Dermis microvascular lymphatic vessel endothelial cell (primary cell): ENCODE measurements at places on chromosomes 4 and X. TPM values are rescaled to one million over a fixed set of nuclear protein-coding genes. Genes with fewer than 3 reads are reported as not detected.

MAGEE1 gene
- total RNA-seq: 0.64 and 1.0 TPM in 2 replicates

HDX gene
- 4.1 and 6.1 TPM in 2 replicates for total RNA-seq

CSAG2 gene
- total RNA-seq: not detected in 2 replicates

GLRA3 gene
- not detected in 2 replicates for total RNA-seq

ENPEP gene
- total RNA-seq: under 0.01 TPM in 1 of 2 replicates, not detected in the other

CXCL11 gene
- total RNA-seq: 0.26 and 0.51 TPM in 2 replicates

FMR1NB gene
- total RNA-seq: not detected in 2 replicates

SMIM43 gene
- 0.13 and 0.38 TPM in 2 replicates for total RNA-seq

SPATA18 gene
- total RNA-seq: 1.9 and 2.2 TPM in 2 replicates

PTTG2 gene
- total RNA-seq: not detected in 2 replicates

PPBP gene
- not detected in 2 replicates for total RNA-seq

TKTL1 gene
- under 0.01 TPM in 1 of 2 replicates, not detected in the other for total RNA-seq

EMCN gene
- total RNA-seq: 44.3 and 54.9 TPM in 2 replicates

STPG2 gene
- total RNA-seq: 0.13 TPM in 1 of 2 replicates, not detected in the other

NSG1 gene
- 0.13 and 0.39 TPM in 2 replicates for total RNA-seq

LANCL3 gene
- 0.13 and 0.25 TPM in 2 replicates for total RNA-seq

GLUD2 gene
- total RNA-seq: 0.51 and 0.63 TPM in 2 replicates

FSTL5 gene
- not detected in 2 replicates for total RNA-seq

C4orf50 gene
- under 0.01 TPM in 2 replicates for total RNA-seq

FAM184B gene
- under 0.01 TPM in 1 of 2 replicates, not detected in the other for total RNA-seq

PPP3CA gene
- 47.5 and 52.2 TPM in 2 replicates for total RNA-seq

NMU gene
- total RNA-seq: 0.13 TPM in 1 of 2 replicates, not detected in the other

EOLA2 gene
- total RNA-seq: 11.7 and 17.1 TPM in 2 replicates

ADGRG4 gene
- total RNA-seq: under 0.01 TPM in 1 of 2 replicates, not detected in the other

PRRG1 gene
- total RNA-seq: 14.2 and 20.1 TPM in 2 replicates

RAB41 gene
- total RNA-seq: not detected in 2 replicates

SLC6A14 gene
- total RNA-seq: not detected in 2 replicates

DCLK2 gene
- 1.9 and 3.9 TPM in 2 replicates for total RNA-seq

RRH gene
- 0.13 TPM in 1 of 2 replicates, not detected in the other for total RNA-seq

PAGE2B gene
- total RNA-seq: not detected in 2 replicates

GPC3 gene
- not detected in 2 replicates for total RNA-seq

MAGEA9B gene
- not detected in 2 replicates for total RNA-seq

FGD1 gene
- 0.77 and 1.8 TPM in 2 replicates for total RNA-seq

YTHDC1 gene
- total RNA-seq: 24.9 and 31.6 TPM in 2 replicates
